HuH-7.5 (cell line): ENCODE measurements at places on chromosomes 1 and 21.

DNA sequence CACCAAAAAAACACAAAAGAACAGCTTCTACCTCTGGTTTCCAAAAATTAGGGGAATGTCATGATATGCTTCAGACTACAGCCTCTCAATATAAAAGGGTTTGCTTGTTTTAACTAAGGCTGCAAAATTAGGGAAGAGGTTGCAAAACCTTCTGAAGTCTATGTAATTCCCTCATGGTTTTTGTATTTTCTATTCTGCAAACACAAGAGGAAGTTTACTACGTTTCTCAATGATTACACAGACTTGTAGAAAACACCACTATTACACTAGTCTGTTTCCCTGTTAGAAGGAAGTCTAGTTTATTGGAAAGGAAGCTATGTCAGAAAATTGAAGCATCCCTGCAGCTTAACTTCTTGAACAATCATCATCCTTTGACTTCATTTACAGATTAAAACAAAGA, 229.7 kb upstream of the FMN2 start:
- no peak for DNase-seq

- DNase-seq: no peak
Observed at GRCh38 chr1:154657556-154657955, 49.6 kb upstream of the ADAR start.

DNA sequence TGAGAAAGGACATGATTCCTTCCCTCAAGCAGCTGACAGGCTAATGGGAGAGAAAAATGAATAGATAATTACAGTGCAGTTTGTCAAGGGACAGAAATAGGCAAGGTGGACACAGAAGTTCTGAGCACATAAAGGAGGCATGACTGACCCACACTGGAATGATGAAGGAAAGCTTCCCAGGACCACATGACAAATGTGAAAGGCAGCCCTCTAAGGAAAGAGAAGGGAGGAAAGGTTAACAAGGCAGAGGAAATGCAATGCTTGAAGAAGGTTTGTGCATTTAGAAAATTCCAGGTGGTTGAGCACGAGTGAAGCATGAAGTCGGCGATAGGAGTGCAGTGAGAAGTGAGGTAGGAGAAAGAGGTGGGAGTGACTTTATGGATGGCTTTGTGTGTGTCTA, 37.4 kb downstream of the LAMC2 start:
- no peak for DNase-seq

GRCh38 chr1:230550428-230550827, 91.9 kb upstream of the COG2 start:
- no peak for DNase-seq

DNA sequence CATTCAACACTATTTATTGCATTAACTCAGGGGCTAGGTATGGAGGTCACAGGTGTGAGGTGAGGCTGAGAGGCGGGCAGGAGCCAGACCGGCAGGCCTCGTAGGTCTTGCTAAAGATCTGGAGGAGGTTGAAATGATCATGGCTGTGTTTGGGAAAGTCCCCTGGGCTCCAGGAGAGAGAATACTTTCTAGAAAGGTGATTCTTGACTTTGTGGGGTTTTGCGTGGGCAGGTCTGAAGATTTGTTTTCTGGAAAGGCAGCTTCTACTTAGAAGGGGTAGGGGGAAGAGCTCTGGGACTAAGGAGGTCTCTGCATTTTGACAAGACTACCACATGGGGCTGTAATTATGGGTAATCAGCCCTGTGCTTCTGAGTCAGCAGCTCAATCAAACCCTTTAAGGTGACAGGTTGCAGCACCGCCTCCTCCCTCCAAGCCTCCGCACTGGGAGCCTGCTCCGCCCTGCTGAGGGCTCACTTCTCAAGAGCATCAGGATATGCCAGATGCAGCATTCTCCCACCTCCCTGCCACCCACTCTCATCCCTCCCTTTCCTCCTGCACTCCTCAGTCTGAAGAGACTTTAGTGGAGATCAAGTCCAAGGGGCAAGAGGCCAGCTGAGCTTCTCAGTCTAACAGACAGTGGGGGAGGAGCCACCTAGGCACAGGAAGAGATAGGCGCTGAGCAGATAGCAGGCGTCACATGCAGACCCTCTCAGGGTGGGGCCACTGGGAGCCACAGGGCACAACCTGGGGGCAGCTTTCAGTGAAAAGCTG, 30.5 kb downstream of the SLC30A1 start:
- no peak for DNase-seq
